ENCODE measurements at places on chromosomes 12 and 14.

DNA sequence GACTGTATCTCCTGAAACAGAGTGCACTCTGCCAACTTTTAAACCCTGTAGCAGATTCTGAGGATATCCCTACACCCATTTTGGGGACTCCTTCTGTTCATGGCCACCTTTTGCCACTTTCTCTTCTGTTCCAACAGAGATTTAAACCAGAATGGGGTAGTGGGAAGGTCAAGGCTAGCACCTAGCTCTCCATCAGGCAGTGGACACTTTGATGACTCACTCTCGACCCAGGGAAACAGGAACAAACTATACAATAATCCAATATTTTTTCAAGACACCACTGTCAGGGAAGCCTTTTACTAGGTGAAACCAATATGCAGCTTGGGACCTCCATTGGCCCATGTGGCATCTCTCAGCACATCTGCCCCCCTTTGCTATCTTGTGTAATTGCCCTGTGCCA is 103.6 kb downstream of the DAAM1 start:
- no peak for DNase-seq

- no peak for DNase-seq
These were observed 10.0 kb downstream of the AHNAK2 start for GRCh38 chr14:104968153-104968527.

DNA sequence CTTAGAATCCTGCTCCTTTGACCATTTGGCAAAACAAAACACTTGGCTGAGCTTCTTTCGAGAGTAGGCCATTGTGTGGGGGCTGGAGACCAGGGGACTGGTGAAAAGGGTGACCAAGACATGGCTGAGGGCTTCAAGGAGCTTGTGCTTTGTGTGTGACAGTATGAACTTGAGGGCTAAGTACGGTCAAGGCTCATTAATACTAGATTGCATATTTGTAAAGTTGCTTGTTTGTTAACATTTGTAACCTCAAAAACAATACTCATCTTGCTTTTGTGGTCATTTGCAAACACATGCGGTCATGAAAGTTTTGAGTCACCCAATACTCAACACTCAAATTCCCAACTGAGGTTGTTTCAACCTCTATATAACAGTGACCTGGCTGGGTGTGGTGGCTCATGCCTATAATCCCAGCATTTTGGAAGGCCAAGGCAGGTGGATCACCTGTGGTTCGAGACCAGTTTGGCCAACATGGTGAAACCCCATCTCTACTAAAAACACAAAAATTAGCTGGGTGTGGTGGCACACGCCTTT is 42.5 kb downstream of the ZFYVE26 start:
- no peak for DNase-seq

DNA sequence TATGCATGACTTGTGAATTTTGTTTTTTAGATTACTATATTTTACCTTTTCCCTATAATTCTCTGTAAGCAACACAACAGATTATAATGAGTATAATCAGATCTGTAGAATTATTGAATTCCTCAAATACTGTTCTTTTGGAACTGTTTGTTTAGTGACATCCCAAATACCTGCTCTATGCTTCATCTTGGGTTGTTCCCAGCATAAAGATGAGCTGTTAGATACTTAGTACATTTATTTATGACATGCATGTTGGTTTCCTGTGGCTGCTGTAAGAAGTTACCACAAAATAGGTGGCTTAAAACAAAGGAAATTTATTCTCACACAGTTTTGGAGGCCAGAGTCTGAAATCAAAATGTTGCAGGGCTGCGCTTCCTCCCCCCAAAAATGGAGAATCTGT is 78.4 kb downstream of the PTPRR start:
- no peak for DNase-seq

GRCh38 chr14:53640695-53641094 is 315.9 kb downstream of the BMP4 start:
- DNase-seq, result no peak

DNA sequence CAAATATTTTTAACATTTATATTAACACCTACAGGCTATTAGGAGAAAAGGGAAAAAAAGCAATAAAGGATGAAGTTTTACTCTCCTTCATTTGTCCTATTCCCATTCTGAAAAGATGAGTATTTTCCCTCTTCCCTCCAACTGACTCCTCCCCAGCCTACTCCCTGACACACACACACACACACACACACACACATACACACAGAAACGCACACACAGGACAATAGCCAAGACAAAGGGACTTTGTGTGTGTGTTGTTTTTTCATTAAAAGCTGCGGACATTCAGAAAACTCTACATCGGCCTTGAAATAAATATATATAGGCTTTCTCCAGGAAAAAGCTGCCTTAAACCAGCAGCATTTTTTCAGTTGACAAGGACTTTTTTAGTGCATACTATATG is 74.8 kb downstream of the PRKAB1 start:
- no peak for DNase-seq

GRCh38 chr12:40238266-40238902 is 13.6 kb downstream of the LRRK2 start:
- DNase-seq, result no peak

DNA sequence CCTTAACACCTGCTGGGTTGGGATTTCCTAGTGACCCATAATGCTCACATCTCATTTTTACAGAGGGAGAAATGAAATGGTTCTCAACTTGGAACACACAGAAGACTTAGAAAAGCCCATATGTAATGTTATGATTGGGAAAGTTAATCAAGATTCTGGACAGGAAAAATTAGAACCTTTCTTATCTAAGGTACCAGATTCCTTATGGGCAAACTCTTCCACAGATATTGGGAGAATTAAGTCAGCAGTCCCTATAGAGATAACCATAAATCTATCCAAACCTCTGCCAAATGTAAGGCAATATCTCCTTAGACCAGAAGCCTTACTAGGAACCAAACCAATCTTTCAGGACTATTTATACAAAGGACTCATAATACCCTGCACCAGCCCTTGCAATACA is 13.9 kb upstream of the PSMC1 start:
- no peak for DNase-seq

- DNase-seq, result no peak
These were observed 2.8 kb downstream of the RAPGEF3 start for GRCh38 chr12:47755655-47756562.

DNA sequence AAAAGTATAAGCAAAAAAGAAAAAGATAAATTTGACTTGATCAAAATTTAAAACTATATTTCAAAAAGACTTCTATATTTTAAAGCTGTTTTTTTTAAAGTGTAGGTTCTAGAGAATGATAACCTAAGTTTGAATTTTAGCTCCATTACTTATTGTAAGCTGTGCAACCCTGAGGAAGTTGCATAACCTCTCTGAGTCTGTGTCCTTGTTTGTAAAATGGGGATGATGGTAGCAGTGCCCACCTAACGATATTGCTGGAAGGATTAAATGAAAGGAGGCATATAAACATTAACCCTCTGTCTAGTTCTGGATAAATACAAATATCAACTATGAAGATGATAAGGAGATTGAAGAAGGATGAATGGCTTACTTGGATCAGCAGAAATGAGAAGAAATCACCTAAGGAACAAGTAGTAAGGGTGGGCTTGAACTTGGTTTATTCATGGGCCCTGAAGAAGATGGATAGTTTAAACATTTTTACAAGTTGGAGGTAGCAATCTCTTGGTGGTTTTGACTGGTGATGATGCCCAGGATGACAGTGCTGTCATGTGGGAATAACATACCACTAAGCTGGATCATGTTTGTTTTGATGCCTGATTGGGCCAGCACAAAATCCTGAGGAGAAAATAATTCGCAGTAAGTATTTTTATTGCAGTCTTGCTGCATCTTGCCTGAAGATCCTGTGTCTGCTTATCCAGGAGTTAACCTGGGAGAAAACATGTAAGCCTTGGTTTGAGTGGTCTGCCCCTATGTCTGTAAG is 35.0 kb downstream of the TXNRD1 start:
- no peak for DNase-seq

DNA sequence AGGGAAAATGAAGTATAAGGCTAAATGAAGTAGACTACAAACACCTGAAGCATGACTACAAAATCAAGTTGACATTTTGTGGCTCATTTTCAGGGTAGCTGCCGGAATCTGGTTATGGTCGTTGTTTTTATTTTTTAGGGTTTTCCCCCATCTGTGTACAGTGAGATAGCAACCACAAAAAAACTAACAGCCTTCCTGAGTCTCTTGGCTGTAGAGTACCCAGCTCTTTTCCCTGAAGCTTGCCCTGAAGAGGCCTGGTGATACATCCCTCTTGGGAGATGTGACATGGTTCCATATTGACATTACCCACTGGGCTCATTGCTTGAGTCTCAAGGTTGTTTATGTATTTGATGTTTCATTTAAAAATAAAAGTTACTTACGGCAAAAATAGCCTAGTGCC is 424.0 kb downstream of the ZFP36L1 start:
- no peak for DNase-seq

GRCh38 chr14:65062096-65063075 is 39.9 kb downstream of the MAX start:
- no peak for DNase-seq

GRCh38 chr12:47819138-47819895 is 386 bp downstream of the HDAC7 start:
- DNase-seq, result peak; percentile 79

- no peak for DNase-seq
These were observed 121.9 kb downstream of the SPTSSA start for GRCh38 chr14:34340025-34340625.

- DNase-seq, result peak; percentile 30
These were observed 57.6 kb downstream of the LMNTD1 start for GRCh38 chr12:25495331-25496097.

DNA sequence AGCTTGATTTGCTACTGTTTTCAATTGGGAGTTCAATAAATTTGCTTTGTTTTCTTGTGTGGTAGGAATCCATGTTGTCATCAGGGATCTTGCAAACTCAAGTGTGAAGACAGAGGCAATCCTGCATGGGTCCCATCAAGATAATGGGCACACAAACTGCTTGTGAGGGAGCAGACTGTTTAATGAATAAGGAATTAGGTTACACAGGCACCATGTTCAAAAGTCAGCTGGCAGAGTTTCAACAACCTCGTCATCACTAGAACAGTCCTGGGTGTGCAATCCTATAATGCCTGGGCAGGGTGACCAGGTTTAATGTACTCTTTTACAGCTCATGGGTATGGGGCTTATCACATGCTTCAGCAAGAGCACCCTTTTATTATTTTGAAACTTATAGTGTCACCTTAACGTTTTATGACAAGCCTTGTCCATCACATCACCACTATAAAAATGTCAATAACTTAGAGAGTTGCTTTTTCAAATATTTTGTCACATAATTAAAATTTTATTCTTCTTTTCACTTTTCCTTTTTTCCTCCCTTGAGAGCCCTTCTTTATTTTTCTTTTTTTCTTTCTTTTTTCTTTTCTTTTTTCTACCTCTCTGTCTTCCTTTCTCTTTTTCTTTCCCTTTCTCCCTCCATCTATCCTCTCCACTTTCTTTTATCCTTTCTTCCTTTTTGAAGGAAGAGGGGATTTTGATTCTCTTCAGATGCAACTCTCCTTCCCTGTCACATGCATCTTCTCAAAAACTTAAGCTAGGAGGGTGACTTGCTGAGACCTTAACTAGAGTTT is 252.2 kb upstream of the ATP2B1 start:
- no peak for DNase-seq

DNA sequence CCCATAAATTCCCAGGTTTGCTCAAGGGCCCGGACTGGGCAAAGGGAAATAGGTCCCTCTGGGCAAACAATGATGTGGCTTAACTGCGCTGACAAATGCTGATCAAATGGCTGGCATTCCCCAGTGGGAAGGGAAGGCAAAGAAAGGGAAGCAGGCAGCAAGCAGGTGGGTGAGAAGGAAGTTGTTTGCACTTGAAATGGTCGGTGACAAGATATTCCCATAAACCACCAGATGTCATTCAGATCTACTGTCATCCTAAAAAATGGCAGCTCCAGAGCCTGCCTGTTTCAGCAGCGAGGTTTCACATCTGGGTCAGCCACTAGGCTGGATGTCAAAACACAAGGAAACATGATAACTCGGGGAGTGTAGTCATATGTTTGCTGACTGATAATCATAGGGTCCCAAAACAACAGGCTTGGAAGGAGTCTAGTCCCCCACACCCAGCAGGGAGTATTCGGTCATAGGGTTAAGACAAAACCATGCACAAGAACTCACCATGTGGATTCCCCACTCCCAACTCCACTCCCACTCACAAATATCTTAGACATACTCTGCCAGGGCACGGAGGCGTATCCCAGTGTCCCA is 37.9 kb upstream of the MDM1 start:
- DNase-seq, result no peak

DNA sequence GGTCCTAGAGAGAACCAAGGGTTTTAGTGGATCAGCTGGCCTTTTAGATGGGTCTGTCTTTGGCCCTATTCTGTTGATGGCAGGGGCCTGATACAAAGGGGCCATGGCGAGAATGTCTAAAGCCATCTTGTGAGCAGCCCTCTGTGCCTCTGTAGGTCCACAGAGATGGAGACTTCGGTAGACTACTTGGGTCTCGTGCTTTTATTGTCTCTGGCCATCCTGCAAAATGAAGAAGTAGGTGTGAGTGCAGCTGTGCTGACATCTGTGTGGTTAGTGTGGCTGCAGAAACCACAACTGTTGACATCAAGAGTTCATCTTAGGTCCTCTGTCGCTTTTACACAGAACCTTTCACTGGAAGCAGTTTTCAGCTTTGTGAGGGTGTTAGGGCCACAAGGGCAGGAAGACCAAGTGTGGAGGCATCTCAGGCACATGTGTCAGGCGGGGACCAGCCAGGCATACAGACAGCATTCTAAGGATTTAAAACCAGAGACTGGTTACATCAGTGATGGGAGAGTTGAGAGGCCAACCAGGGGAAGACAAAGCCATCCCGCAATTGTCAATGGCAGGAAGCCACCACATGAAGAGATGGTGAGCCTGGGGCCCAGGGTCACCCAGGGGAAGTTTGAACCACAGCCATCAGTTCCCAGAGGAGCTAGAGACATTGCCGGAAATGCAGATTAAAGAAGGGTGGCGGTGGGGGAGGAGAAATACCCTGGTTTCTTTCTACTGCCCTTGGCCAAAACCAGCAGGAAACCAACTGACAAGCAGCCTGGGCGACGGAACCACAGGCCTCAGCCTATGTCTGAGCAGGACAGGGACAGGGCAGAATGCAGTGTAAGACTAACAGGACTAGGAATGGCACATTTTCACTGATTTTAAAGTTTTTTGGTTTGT is 13.0 kb upstream of the TPCN1 start:
- DNase-seq, result no peak

DNA sequence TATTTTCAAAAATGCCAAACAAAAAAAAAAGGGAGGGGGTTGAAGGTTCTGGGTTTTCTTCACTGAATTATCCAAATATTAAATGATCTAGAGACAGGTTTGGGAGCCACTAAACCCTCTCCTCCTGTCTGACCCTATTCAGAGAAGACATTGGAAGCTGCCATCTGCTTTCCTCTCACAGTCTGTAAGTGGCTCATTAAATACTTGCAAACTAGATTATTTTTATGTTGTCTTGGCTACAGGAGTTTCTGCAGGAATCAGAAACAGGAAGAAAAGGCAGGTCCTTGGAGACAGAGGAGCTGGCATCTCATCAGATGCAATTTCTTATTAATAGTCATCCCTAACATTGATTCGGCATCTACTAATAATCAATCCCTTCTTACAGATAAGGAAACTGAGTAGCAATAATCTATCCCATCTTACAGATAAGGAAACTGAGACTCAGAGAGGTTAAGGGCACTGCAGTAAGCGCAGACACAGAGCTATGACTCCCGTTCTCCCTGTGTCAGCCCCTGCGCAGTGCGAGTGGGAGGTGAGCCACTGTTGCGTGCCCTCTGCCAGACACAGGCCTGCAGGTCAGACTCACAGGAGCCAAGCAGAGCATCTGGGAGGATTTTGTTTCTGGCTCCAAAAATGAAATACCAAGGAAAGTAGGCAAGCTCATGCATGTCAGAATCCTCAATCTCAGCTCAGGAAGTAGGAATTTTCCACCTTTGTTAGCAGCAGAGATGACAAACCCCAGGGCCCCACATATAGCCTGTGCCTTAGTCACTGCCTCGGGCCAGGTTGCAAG is 11.0 kb downstream of the BDKRB2 start:
- no peak for DNase-seq

GRCh38 chr14:54935958-54936357 is 33.3 kb upstream of the GCH1 start:
- DNase-seq, result no peak
